NCI-H187 (cell line): ENCODE measurements at places on chromosomes 16 and 17.

DNA sequence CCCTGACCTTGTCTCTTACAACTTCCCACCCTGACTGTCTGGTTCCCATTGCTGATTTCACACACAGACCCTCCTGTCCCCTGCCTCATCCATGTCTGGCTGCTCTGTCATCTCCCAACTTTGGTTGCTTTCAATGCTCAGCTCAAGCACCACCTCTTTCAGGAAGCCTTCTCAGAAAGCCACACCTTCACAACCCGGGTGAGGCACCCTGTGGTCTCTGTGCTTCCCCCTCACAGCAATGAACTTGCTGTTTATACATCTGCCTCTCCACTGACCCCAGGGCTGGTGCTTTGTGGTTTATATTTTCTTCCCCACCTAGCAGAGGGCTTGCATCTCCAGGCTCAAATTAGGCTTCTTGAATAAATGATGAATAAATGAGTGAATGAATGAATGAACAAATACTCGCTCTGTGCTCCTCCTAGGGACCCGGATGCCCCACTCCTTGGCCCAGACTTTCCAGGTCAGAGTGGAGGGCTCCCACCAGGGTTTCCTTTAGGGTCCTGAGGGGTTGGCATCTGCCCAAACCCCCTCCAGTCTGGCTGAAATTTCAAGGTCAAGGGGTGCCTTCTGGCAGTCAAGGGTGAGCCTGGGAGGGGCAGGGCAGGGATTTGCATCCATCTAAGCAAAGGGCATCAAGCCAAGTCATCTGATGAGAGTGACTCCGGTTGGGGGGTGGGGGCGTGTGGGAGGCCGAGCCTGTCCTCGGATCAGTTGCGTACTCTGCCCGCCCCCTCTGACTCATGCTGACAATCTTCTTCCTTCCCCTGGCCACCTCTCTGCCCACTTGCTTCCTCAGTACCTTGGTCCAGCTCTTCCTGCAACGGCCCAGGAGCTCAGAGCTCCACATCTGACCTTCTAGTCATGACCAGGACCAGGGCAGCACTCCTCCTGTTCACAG lies at the start of gene ITGAX:
Gene ITGAX, plus strand, starts transcription at position 783 of the 898 bp plus-strand sequence. Its CDS starts 79 bp downstream, at position 862.
- DNase-seq = no peak

GRCh38 chr16:5977329-5977728 lies 879.7 kb upstream of the EEF2KMT start:
- DNase-seq = no peak

DNA sequence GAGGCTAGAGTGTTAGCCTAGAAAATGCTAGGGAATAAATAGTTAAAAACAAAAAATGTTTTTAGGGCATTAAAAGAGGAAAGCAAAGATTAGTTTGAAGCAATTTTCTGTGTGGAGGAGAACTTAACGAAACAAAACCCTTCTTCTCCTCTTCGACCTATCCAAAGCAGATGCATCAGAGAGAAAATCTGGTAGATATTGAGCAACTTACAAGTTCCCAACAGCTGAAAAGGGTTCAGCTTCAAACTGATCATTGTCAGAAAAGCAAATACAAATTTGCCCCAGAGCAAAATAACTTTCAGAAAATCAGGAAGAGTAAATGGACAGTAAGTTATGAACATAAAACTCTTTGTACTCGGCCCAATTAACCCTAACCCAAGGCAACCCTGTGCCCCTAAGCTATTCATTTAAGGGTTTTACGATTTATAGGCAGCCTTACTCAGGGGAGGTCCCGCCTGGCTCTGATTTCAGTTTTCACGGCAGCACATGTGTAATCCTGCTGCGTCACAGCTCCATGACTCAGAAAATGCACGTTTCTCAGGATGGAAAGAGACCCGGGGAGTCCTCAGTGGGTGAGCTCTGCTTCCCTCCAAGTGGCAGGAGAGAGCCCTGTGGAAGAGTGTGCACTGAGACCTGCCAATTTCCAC lies 405.7 kb upstream of the SALL1 start:
- no peak for DNase-seq

DNA sequence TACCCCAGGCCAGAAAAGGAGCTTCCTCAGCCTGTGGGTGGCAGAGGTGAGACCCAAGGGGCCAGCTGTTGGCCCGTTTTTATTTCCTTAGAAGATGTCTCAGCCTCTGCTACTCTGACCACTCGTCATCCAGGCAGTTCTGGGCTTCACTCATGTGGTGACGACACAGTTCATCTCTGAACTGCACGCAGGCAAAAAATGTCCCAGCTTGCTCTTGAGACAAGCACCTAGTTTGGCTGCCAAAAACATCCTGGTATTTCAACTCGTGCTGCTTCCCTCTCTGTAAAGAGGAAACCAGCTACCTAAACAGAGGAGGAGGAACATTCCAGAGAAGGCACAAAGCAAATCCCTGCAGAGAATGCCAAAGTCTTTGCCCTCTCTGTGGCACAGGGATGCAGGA lies 125.7 kb downstream of the XYLT1 start:
- no peak for DNase-seq

GRCh38 chr16:22322021-22322471 lies 24.8 kb downstream of the POLR3E start:
- DNase-seq = no peak

GRCh38 chr16:31568577-31569359 lies 41.1 kb downstream of the AHSP start:
- DNase-seq = no peak

- no peak for DNase-seq
These were observed 56.8 kb downstream of the BEAN1 start for GRCh38 chr16:66483689-66484452.

DNA sequence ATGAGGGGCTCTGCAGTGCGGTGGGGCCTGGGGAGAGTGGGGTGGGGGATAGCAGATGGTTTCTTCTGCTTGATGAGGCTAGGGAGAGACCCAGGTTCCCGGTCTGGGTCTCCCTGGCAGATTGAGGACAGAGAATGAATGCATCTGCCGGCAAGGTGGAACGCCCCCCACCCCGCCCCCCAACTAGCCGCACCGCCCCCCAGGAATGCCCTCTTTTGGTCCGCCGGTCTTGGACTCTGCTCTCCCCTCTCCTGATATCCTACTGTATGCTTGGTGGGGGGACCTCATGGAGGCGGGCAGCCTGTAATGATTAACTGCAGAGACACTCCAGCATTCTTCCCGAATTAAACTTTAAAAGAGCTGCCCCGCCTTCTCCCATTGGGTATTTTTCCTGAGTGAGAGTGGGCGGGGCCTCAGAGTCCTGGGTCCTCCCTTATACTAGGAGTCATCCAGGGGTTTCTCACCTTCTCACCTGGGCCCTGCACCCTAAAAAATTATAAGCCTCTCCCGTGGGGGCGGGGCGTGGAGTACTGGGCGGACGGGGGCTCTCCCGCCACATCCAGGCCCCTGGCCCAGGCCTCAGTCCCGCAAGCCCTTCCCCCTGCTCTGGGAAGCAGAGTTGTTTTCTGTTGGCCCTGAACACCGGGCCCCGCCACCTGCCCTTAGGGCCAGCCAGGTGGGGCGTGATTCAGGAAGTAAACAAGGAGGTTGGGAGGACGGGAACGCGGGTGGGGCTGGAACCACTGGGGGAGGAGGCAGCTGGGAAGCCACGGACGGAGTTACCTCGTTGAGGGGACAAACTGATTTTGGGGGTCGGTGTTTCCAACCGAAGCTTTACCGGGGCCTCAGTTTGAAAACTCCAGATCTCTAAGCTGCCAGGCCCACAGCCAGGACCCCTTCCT lies 1.5 kb downstream of the GRB7 start:
- peak; percentile 25 for DNase-seq

GRCh38 chr16:29926711-29927052 lies 656 bp upstream of the KCTD13 start:
- no peak for DNase-seq
